ENCODE measurements at places on chromosomes 2 and 18. TPM values are rescaled to one million over a fixed set of nuclear protein-coding genes. Genes with fewer than 3 reads are reported as not detected.

Gene RANBP2
- total RNA-seq, result 39.6 TPM

Gene NAT8
- not detected for total RNA-seq

Gene SPP2
- not detected for total RNA-seq

Gene PASK
- 4.3 TPM for total RNA-seq

Gene RFX8
- total RNA-seq, result 2.3 TPM

Gene ANKRD53
- total RNA-seq, result 0.73 TPM

Gene ASIC4
- total RNA-seq, result not detected

Gene MDH1B
- total RNA-seq, result not detected

Gene BCL11A
- 0.13 TPM for total RNA-seq

Gene OTX1
- 0.10 TPM for total RNA-seq

Gene HOXD12
- total RNA-seq, result not detected

Gene RAB6D
- total RNA-seq, result under 0.01 TPM

Gene MSGN1
- not detected for total RNA-seq

Gene CRACDL
- total RNA-seq, result 13.3 TPM

Gene MYOM1
- total RNA-seq, result 0.05 TPM

Gene CCDC102B
- 0.49 TPM for total RNA-seq

Gene ASAP2
- 23.4 TPM for total RNA-seq

Gene COLEC12
- total RNA-seq, result 1.7 TPM
